ENCODE measurements at places on chromosomes 2 and 18.

- no peak for DNase-seq
Observed at GRCh38 chr18:61323951-61324350, 9.3 kb upstream of the CDH20 start.

DNA sequence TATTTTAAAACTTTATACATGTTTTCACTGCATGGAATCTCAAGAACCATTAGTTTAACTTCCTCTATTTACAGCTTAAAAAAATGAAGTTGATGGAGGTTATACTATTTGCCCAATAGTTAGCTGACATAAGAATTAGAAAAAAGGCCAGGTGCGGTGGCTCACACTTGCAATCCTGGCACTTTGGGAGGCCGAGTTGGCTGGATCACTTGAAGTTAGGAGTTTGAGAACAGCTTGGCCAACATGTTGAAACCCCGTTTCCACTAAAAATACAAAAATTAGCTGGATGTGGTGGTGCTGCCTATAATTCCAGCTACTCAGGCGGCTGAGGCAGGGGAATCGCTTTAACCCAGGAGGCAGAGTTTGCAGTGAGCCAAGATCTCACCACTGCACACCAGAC, 125.1 kb upstream of the CDH19 start:
- DNase-seq, result no peak

DNA sequence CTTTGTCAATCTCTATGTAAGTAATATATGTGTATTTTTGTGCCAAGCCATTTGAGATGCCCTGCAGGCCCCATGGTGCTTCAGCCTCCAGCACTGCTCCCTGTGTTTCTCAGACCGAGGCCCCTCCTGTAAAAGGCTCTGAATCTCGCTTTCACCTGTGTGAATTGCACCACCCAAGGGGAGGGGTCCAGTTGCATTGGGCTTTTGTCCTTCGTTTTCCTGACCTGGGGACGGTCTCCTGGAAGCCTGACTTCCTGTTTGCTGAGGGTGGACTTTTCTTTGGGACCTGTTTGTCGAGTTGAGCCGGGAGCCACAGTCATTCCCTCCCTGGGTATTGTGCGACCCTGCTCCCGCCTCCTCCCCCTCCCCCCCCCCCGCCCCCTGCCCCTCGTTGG, 48.9 kb downstream of the AGAP1 start:
- no peak for DNase-seq

- DNase-seq, result no peak
Observed at GRCh38 chr2:204340511-204340910, 204.8 kb upstream of the PARD3B start.

DNA sequence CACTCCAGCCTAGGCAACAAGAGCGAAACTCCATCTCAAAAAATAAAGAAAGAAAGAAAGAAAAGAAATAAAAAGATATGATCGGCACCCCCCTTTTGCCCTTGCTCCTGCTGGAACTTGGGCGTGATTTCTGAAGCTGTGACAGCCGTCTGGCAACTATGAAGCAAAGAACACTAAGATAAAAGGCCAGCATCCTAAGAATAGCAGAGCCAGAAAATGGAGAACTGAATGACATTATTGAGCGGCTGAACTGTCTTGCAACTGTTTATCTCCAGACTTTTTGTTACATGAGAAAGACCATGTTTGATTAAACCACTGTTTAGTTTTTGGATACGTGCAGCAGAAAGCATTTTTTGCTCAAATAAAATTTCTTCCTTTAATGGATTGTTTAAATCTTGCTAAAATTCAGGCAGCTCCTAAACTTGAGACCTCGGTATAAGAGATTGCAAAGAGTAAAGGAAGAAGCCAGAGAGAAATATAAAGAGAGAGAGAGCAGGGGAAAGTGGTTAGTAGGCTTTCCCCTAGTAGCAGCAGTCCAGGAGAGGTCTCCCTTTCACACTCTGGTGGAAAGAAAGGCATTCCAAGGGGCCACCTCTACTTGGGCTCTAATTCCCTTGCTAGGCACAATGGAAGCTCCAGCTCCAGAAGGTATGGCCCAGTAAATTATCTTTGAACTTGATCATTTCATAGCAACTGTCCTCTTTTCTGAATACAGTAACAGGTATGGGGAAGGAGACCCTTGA, 8.2 kb upstream of the MBD2 start:
- DNase-seq, result no peak

DNA sequence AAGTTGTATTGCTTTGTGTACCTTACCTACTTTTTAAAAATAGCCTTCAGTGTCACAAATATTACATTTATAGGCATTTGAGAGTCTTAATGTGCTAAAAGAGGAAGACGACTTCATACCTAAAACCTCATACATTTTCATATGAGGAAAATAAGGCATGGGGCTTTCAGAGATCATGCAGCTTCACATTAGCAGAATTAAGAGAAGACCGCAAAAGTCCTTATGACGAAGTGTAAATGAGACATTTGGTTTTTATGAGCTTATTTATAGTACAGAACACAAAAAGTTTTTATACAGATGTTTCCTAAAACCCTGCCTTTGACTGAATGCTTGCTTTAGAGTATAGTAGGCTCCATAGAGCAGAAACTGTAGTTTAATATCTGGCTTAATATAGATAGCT, 10.1 kb upstream of the CCDC138 start:
- no peak for DNase-seq

DNA sequence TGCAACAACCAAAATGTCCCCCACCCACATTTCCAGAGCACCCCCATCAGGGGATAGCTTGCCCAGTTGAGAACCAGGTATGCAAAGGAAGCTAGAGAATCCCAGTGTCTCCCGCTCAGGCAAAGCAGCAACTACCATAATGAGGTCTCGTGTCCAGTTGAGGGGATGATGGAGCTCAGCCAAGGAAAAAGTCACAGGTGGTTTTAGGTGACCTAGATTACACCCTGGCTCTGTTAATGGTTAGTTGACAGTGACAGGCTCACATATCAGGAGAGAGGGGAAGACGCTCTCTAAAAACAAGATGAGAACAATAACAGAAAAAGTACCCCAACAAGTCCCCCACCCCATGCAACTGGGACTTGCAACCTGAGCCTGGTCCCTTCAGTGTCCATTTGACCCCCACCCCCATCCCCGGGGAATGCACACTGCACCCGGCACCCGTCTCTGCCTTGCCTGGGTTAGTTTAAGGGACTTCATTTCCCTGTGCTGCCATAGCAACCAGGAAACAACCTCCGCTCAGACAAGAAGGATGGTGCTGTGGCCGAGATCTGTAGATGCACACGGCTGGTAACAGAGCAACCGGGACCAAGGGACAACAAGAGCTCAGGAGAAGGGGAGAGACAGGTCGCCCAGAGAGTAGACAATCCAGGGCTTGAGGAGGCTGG, at the start of gene KIAA2012:
TSS of gene KIAA2012 (plus strand) at position 519 of the 665 bp plus-strand sequence. CDS start 373 bp downstream, outside the sequence.
- no peak for DNase-seq

- no peak for DNase-seq
Observed at GRCh38 chr2:201971531-201972228, 62.0 kb upstream of the FZD7 start.

- DNase-seq, result no peak
Observed at GRCh38 chr2:163456953-163457743, 278.7 kb downstream of the FIGN start.

DNA sequence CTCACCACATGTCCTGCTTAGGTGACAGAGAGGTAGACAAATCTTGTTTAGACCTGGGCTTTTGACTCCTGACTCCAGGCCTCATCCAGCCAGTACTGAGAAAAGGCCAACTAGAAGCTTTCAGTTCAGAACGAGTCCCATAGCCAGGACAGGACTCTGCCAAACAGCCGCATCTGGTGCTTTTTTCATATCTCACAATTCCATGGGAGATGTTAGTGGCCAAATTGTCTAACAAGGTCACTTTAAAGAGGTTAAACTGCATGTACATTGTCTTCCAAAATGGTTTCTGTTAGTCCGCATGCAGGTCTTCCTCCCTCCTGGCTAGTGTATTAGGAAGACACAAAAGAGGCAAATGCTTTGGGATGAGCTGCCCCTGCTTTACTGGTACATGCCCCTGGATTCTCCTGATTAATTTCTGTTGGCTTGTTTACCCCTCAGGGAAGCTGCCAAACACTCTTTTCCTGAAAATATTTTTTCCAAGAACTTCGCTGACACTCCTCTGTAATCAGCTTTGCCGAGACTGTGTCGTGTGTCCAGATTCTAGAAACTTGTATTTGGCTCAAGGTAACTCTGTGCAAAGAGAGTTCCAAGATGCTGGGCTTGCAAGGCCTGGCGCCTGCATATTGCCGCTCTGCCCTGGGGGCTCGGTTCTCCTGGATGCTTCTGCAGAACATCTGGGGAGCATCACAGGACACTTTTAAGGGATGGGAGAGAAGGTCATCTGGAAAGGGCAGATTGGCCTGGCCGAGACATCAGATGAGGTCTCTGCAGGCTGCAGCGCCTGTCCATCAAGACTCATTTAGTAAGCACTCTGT, 209.2 kb upstream of the APCDD1 start:
- no peak for DNase-seq

GRCh38 chr18:28607991-28608390, 431.1 kb upstream of the CDH2 start:
- no peak for DNase-seq

DNA sequence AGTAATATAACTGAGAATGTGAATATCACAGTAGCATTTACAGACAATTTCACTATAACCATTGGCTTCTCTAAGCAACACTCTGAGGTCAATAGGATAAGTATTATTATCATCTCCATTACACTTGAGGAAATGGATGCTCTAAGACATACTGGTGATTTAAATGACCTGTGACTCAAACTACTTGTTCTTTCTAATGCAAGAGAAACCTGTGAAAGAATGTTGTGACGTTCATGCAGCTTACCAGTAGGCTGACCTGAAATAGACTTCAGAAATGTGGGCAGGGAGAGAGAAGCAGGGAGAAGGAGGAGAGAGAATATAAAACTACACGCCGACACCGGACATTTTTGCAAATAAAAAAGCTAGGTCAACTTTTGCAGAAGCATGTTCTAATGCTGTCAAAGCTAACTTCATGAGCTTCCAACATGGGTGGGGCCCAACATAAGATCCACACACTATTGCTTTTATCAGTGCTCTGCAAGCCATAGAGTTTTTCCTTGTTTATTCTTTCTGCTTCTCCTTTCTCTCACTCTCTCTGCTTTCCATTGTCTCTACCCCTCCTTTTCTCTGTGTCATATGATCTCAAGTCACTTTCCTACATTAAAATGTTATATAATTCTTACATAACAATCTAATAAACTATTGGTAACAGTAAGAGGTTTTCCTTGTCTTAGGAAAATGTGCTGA, 217.6 kb upstream of the FN1 start:
- DNase-seq, result no peak

- DNase-seq, result no peak
Observed at GRCh38 chr2:53711271-53711780, 56.3 kb upstream of the CHAC2 start.

GRCh38 chr18:6022074-6022444, 126.7 kb upstream of the TMEM200C start:
- DNase-seq, result no peak

DNA sequence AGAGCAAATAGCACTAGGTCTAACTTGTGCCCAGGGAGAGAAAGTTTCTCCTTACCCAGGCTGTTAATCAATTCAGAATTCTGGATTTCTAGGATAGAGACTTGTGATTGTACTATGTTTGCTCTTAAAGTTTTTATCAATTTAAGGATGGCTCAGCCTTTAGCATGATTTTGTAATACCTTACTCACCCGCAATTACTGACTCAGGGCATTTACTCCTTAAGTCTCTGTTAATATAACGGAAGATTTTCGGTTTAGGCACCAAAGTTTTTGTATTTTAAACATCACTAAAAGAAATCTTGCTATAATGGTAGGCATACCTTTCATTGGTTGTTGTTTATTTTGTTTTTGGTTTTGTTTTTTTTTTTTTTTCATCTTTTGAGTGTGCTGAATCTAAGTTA, 358.2 kb downstream of the RBM43 start:
- DNase-seq, result no peak

DNA sequence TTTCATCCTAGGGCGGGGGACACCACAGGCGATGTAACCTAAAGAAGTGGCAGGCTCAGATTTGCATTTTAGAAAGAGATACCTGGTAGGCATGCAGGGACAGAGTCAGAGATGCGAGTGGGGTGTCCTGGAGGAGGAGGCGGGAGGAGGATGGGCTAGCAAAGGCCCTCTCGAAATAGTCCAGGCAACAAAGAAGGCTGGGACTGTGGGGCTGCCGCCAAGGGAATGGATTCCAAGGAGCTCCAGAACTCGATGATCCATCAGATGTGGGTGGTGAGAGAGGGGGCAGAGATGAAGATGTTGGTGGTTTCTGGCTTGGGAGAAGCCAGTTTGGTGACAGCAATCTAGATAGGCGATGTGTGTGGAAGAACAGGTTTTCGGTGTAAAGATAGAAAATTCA, 12.5 kb upstream of the INPP5D start:
- no peak for DNase-seq

DNA sequence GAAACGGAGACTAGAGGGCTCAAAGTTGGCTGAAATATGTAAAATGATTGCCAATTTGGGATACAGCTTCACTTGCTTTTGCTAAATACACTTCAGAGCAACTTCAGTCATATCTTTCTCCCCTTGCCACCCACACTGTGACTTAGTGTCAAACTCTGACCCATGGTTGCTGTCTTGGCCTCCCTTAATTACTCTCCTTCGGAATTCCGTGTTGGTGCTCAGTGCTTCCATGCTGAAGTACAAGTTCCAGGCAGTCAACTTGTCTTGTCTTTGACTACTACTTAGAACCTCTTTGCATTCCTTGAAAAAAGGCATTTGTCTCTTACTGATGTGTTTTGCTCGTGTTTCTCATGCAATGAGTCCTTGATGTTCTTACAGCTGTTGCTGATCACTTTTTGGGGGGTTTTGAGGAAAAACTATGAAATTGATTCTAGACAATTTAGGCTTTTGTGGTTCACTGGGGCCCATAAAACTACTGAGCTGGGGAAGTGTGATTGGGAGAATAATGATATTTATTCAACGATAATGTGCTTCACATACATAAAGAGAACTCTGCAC, 146.0 kb downstream of the UBE2E3 start:
- no peak for DNase-seq

GRCh38 chr2:139080244-139080643, 300.1 kb upstream of the NXPH2 start:
- no peak for DNase-seq

DNA sequence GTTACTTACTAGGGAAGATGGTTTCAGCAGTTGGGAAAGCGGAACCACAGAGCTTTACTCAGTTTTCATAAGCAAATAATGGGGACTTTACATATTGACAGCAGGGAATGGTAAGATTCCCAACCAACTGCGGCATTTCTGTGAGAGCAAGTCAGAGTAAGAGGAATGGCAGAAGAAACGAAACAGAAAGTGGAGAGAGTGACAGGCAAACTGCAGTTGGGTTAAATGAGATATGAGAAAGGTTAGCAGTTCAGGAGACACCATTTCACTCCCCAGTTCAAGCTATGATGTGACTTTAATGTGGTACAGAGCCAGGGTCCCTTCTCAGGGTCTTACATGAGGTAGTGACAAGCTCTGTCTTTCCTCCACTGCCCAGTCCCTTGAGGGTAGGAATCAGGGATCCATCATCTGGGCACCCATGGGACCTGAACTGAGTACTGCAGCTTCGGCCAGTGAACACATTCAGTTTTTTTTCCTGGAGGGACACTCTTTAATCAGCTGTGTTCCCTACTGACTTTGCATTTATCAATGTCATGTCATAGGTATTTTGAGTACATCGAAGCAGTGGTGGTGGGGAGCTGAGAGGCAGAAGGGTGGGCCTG, 33.0 kb upstream of the GREB1 start:
- no peak for DNase-seq

GRCh38 chr2:49404108-49404507, 249.8 kb upstream of the FSHR start:
- no peak for DNase-seq
